ENCODE measurements at places on chromosomes 5 and 9.
A peak's percentile ranks its signal among the peaks of the same experiment; 100 is the strongest.

- DNase-seq: no peak
Observed at GRCh38 chr5:103254921-103255320, 3.6 kb upstream of the MACIR start.

GRCh38 chr5:135587721-135588663 is 9.2 kb upstream of the CXCL14 start:
- no peak for DNase-seq

- DNase-seq: no peak
Observed at GRCh38 chr5:153968761-153969562, 69.7 kb downstream of the FAM114A2 start.

GRCh38 chr5:1209896-1210776 is 8.7 kb downstream of the SLC6A19 start:
- DNase-seq: no peak

- DNase-seq: no peak
Observed at GRCh38 chr5:136030956-136031611, 2.3 kb downstream of the TGFBI start.

DNA sequence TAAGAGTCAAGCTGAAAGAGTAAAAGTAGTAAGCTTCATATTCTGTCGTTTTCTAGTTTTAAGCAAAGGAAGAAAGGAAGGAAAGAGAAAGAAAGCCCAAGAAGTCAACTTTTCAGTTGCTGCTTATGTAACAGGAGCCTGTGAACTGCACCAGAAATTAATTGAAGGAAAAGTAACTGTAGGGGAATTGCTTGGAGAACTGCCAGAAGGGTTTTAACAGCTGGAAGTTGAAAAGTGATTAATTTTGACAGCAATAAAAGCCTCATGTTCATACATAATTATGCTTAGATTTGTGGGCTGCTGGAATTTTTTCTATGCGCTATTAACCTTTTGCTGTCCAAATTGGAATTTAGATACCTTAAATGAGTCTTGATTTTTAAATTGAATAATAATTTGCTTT is 255.7 kb downstream of the ENC1 start:
- peak; percentile 36 for DNase-seq

DNA sequence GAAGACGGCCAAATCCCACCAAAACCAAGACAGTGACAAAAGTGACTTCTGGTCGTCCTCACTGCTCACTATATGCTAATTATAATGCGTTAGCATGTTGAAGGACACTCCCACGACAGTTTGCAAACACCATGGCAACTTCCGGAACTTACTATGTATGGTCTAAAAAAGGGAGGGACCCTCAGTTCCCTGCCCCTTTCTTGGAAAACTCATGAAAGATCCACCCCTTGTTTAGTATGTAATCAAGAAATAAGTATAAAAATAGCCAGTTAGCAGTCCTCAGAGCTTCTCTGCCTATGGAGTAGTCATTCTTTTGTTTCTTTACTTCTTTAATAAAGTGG is 9.5 kb downstream of the FCN2 start:
- DNase-seq: no peak

GRCh38 chr9:112705768-112706427 is 12.0 kb downstream of the INIP start:
- no peak for DNase-seq

Data from SK-N-DZ (cell line).